ENCODE measurements at places on chromosomes 16 and 17. TPM values are rescaled to one million over a fixed set of nuclear protein-coding genes. Genes with fewer than 3 reads are reported as not detected.

The CHP2 gene
- polyA plus RNA-seq: 2.0 TPM

The ZFHX3 gene
- 18.0 TPM for polyA plus RNA-seq

The MFSD11 gene
- 26.4 TPM for polyA plus RNA-seq

The MT4 gene
- polyA plus RNA-seq: not detected
